ENCODE measurements at places on chromosomes 6 and 20. TPM values are rescaled to one million over a fixed set of nuclear protein-coding genes. Genes with fewer than 3 reads are reported as not detected.
A peak's percentile ranks its signal among the peaks of the same experiment; 100 is the strongest.

DNA sequence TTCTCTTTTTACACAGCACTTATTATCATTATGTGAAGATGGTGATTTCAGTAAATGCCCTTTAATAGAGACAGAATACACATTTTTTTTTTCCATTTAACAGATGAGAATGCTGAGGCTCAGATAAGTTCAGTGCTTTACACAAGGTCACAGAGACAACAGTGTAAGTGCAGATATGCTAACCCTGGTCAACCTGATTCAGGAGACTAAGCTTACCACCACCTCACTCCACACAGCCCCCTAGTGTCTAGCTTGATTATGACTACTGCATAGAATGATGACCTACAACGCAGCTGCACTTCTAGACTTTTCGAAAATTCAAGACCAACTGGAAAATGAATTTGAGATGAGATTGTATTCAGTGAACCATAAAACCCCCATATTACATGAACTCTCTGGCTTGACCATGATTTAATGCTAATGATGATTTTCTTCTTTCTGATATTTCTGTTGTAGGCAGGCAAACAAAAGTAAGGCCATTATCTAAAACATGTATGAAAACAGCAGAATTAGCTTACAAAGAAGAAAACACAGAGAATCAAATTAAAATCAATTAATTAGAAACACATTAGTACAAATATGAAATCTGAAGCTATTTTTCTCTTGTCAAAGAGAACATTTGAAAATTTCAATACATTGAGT lies 212.1 kb upstream of the PHACTR1 start:
- H3K27me3 ChIP-seq: no peaks in the 10 kb centered on the region
- no peaks in the 10 kb centered on the region for H3K36me3 ChIP-seq
- DNase-seq: peak; percentile 39
- H3K4me1 ChIP-seq: no peaks in the 10 kb centered on the region
- no peak overlapping the region for H3K4me3 ChIP-seq

GRCh38 chr6:168269455-168270243 lies 49.9 kb downstream of the DACT2 start:
- peaks cover 25% of the 10 kb centered on the region for H3K27me3 ChIP-seq
- no peaks in the 10 kb centered on the region for H3K4me1 ChIP-seq
- no peak overlapping the region for H3K27ac ChIP-seq
- no peaks in the 10 kb centered on the region for H3K36me3 ChIP-seq
- no peak for DNase-seq
- no peak overlapping the region for H3K4me3 ChIP-seq

- H3K4me1 ChIP-seq: peaks cover 11% of the 10 kb centered on the region
- no peak overlapping the region for H3K27ac ChIP-seq
- H3K4me3 ChIP-seq: no peak overlapping the region
- no peaks in the 10 kb centered on the region for H3K27me3 ChIP-seq
- DNase-seq: peak; percentile 52
Measured at GRCh38 chr6:35024551-35025054, 116.5 kb downstream of the TCP11 start.

- no peak overlapping the region for H3K27ac ChIP-seq
- no peaks in the 10 kb centered on the region for H3K27me3 ChIP-seq
- H3K36me3 ChIP-seq: no peaks in the 10 kb centered on the region
- no peak overlapping the region for H3K4me3 ChIP-seq
- no peaks in the 10 kb centered on the region for H3K4me1 ChIP-seq
Measured at GRCh38 chr6:26243752-26244151, 121.2 kb upstream of the BTN3A2 start.

GRCh38 chr6:133447924-133448323 lies 206.8 kb downstream of the EYA4 start:
- H3K27me3 ChIP-seq: no peaks in the 10 kb centered on the region
- H3K27ac ChIP-seq: no peak overlapping the region
- DNase-seq: no peak
- no peaks in the 10 kb centered on the region for H3K4me1 ChIP-seq

GRCh38 chr6:28922004-28922820 lies 1.6 kb downstream of the TRIM27 start:
- DNase-seq: peak; percentile 70
- H3K27me3 ChIP-seq: no peaks in the 10 kb centered on the region
- H3K4me1 ChIP-seq: peaks cover 26% of the 10 kb centered on the region
- H3K4me3 ChIP-seq: peak overlapping the region; percentile 95
- peaks cover 53% of the 10 kb centered on the region for H3K36me3 ChIP-seq

GRCh38 chr20:58523971-58524315 lies 8.7 kb upstream of the APCDD1L start:
- no peaks in the 10 kb centered on the region for H3K4me1 ChIP-seq
- H3K27me3 ChIP-seq: peaks cover 3% of the 10 kb centered on the region
- no peaks in the 10 kb centered on the region for H3K36me3 ChIP-seq

DNA sequence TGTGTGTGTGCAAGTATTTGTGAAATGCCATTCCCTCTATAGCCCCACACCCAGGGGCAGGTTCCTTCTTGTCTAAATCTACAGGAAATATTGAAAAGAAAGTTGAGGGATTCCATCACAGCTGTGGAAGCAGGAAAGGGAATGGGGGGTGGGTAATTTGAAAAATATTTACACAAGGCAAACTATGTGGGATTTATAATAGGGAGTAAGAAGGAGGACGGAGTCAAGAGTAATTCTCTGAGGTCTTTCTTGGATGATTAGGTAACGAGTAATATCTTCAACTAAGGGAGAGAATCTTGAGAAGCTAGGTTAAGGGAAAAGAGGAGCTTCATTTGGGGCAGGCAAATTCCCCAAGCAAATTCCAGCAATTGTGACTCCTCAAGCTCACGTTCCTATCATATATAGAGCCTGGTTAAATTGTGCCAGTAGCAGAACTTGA lies 113.5 kb upstream of the SGK1 start:
- no peaks in the 10 kb centered on the region for H3K36me3 ChIP-seq
- no peak overlapping the region for H3K27ac ChIP-seq
- peaks cover 9% of the 10 kb centered on the region for H3K4me1 ChIP-seq
- no peak for DNase-seq
- no peaks in the 10 kb centered on the region for H3K27me3 ChIP-seq

BPI gene
- total RNA-seq: not detected

NMBR gene
- total RNA-seq: not detected

SNX21 gene
- 0.65 TPM for total RNA-seq

COL19A1 gene
- total RNA-seq: not detected
